ENCODE measurements at places on chromosomes 11 and 22. TPM values are rescaled to one million over a fixed set of nuclear protein-coding genes. Genes with fewer than 3 reads are reported as not detected.

The C22orf42 gene
- not detected for total RNA-seq

The DEUP1 gene
- total RNA-seq: not detected

The MUC2 gene
- total RNA-seq: not detected

The IFITM10 gene
- total RNA-seq: 0.39 TPM

The SLC25A18 gene
- total RNA-seq: not detected

The ACRV1 gene
- total RNA-seq: not detected

The CD3D gene
- not detected for total RNA-seq

The PTPN5 gene
- not detected for total RNA-seq

The OR51B5 gene
- not detected for total RNA-seq

The CALCA gene
- total RNA-seq: not detected

The FAM181B gene
- total RNA-seq: not detected

The KLHDC7B gene
- total RNA-seq: not detected

The OR5B12 gene
- total RNA-seq: not detected

The ADORA2A gene
- 3.0 TPM for total RNA-seq

The VWA5A gene
- 3.6 TPM for total RNA-seq

The GGTLC3 gene
- not detected for total RNA-seq

The TP53I11 gene
- 28.8 TPM for total RNA-seq

The CNIH2 gene
- 0.25 TPM for total RNA-seq

The THY1 gene
- 10.1 TPM for total RNA-seq

The AAMDC gene
- total RNA-seq: 31.6 TPM

The MYO7A gene
- 8.3 TPM for total RNA-seq

The RRP7A gene
- total RNA-seq: 30.7 TPM

Measured in dermis microvascular lymphatic vessel endothelial cell (primary cell).